GM19239 (cell line): ENCODE measurements at places on chromosomes 3 and 15.

DNA sequence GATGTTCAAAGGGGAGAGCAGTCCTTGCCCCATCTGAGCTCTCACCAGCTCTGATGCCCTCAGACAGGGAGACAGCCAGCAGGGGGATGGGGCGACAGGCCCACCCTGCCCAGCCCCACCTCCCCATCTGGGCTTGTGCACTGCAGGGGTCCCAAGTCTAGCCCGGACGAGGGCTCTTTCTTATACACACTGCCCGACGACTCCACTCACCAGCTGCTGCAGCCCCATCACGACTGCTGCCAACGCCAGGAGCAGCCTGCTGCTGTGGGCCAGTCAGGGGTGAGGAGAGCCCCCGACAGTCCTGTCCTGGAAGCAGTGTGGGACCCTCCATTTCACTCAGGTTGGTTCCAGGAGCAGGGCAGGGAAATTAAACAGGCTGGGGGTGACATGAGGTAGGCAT lies 73.9 kb downstream of the BOC start:
- no peak for DNase-seq

DNA sequence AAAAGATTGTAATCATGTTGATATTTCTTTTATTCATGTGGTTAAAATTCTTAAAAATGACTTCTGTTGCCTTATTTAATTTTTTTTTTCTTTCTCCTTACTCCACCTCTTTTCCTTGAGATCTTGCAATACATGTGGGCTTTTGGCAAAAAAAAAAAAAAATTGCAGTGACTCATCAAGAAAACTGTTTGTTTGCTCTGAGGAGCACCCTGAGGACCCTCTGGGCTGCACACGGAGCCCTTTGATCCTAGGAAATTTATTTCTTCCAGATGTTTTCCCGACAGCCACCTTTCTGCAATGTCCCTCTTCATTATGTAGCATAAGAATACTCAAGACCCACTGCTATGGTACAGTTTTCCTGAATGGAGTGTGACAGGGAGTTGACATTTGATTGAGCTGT lies 371.7 kb downstream of the ZBTB20 start:
- no peak for DNase-seq

- no peak for DNase-seq
Observed at GRCh38 chr15:73755481-73755880, 2.3 kb upstream of the INSYN1 start.

DNA sequence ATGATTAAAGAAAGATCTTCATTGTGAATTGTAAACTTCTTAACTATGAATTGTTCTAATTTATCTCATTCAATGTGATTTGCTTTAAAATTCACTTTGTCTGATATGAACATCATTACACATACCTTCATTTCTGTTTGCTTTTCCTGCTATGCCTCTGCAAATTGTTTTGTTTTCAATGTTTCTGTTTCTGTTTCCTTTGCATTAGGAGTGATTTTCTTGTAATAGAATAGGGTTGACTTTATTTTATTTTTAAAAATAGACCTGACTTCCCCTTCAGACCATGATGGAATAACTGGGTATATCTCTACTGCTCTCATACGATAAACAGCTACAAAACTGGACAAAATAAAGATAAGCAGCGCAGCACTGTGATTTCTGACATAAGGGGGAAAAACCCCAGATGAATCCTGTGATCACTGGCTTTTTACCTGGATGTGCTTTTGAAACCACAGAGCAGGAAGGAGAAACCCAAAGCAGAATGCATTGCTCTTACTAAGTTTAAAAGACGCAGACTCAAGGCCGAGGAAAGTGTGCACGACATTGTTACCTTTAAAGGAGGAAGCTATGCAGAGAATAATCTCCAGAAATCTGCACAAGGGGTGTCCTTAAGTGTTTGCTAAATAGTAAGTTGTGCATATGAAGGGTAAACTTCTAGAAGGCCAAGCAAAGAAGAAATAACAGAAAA lies 420.2 kb downstream of the TBC1D5 start:
- no peak for DNase-seq

- DNase-seq = no peak
Observed at GRCh38 chr3:52798376-52798977, 3.9 kb downstream of the ITIH3 start.

GRCh38 chr15:40716165-40716564 lies 21.2 kb downstream of the RAD51 start:
- DNase-seq = no peak

DNA sequence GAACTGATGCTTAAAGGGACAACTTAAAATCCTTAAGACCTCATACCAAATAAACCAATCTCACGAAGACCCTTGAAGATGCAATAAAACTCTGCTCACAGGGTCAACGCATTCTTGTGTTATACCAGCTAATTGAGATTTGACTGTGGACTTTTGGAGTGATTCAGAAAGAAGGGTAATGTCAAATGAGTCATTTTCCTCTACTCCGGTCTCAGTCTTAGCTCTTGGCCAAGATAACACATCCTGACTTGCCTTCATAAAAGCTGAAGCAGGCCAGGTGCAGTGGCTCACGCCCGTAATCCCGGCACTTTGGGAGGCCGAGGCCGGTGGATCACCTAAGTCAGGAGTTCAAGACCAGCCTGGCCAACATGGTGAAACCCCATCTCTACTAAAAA lies 3.8 kb downstream of the PKM start:
- DNase-seq = no peak
